IMR-90 (cell line): ENCODE measurements at places on chromosomes 4 and X.

GRCh38 chr4:112423591-112423990, 92.4 kb downstream of the NEUROG2 start:
- no peaks in the 10 kb centered on the region; the same call in 1 of the 2 replicates for H3K4me1 ChIP-seq
- no peak overlapping the region for H3K27ac ChIP-seq
- DNase-seq, result peak; percentile 36

GRCh38 chrX:29902004-29902403, 313.4 kb upstream of the MAGEB2 start:
- no peaks in the 10 kb centered on the region for H3K36me3 ChIP-seq
- no peak overlapping the region for H3K27ac ChIP-seq
- no peaks in the 10 kb centered on the region for H3K4me1 ChIP-seq
- H3K4me3 ChIP-seq, result no peak overlapping the region
- H3K27me3 ChIP-seq, result no peaks in the 10 kb centered on the region
- DNase-seq, result no peak

GRCh38 chr4:10115797-10116568, 616 bp downstream of the WDR1 start:
- peak overlapping the region; percentile 100 for H3K27ac ChIP-seq
- peaks cover 28% of the 10 kb centered on the region for H3K4me1 ChIP-seq
- no peak for DNase-seq
- peak overlapping the region; percentile 94 for H3K4me3 ChIP-seq
- H3K27me3 ChIP-seq, result no peaks in the 10 kb centered on the region

DNA sequence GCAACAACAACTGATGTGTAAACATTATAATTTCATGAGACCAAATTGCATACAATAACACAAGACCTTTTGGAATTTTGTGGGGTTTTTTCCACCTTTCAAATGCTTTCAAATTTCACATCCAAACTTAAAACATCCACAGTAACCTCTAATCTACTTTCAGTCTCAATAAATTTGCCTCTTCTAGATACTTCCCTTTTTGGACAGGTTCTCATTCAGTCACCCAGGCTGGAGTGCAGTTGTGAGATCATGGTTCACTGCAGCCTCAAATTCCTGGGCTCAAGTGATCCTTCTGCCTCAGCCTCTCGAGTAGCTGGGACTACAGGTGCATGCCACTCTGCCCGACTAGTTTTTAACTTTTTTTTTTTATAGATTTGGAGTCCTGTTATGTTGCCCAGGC, 556.6 kb downstream of the NLGN4X start:
- H3K36me3 ChIP-seq, result no peaks in the 10 kb centered on the region
- no peaks in the 10 kb centered on the region for H3K27me3 ChIP-seq
- no peak overlapping the region for H3K4me3 ChIP-seq
- H3K4me1 ChIP-seq, result no peaks in the 10 kb centered on the region
- H3K27ac ChIP-seq, result no peak overlapping the region

GRCh38 chr4:66204534-66205247, 534.4 kb upstream of the EPHA5 start:
- H3K4me3 ChIP-seq, result no peak overlapping the region
- no peak for DNase-seq
- H3K36me3 ChIP-seq, result no peaks in the 10 kb centered on the region
- H3K4me1 ChIP-seq, result no peaks in the 10 kb centered on the region
- H3K27ac ChIP-seq, result no peak overlapping the region

- DNase-seq, result peak; percentile 67
- H3K27me3 ChIP-seq, result no peaks in the 10 kb centered on the region; the same call in 1 of the 2 replicates
- H3K36me3 ChIP-seq, result 0 out of 2 replicates have a peak, but pooled peaks cover 2% of the 10 kb centered on the region
- H3K4me3 ChIP-seq, result no peak overlapping the region
Measured at GRCh38 chrX:16664074-16664473, 14.1 kb downstream of the S100G start.

- no peak overlapping the region for H3K27ac ChIP-seq
- no peak for DNase-seq
- H3K36me3 ChIP-seq, result peaks cover 61% of the 10 kb centered on the region
Measured at GRCh38 chr4:2647403-2648158, 108.6 kb downstream of the TNIP2 start.

DNA sequence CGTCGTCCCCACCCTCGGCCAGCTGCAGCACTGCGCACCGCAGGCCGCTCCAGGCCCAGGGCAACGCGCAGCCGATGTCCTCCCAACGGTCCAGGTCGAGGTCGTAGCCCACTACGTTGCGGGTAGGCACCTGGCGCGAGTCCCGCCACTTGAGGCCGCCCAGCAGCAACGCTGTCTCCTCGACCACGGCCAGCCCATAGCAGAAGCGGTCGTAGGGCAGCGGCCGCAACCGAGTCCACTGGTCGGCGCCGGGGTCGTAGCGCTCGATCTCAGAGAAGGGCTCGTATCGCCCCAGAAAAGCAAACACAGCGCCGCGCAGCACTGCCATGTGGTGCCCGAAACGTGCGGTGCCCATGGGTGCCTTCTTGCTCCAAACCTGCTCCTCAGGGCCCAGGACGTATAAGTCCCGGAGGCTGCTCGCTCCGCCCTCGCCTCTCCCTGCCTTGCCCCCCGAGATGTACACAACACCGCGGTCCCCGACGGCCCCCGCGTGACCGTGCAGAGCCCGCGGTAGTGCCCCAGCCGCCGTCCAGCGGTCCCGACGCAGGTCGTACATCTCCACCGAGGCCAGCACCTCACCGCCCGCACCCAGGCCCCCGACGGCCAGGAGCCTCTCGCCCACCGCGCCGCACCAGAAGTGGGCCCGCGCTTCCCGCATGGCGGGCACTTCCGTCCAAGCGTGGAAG, 2.1 kb downstream of the KLHL34 start:
- no peak for DNase-seq
- no peaks in the 10 kb centered on the region for H3K36me3 ChIP-seq
- no peak overlapping the region for H3K27ac ChIP-seq

GRCh38 chr4:140615451-140615850, 46.7 kb upstream of the UCP1 start:
- H3K27ac ChIP-seq, result no peak overlapping the region
- H3K4me3 ChIP-seq, result no peak overlapping the region
- no peaks in the 10 kb centered on the region for H3K27me3 ChIP-seq
- H3K4me1 ChIP-seq, result no peaks in the 10 kb centered on the region
- no peaks in the 10 kb centered on the region for H3K36me3 ChIP-seq

DNA sequence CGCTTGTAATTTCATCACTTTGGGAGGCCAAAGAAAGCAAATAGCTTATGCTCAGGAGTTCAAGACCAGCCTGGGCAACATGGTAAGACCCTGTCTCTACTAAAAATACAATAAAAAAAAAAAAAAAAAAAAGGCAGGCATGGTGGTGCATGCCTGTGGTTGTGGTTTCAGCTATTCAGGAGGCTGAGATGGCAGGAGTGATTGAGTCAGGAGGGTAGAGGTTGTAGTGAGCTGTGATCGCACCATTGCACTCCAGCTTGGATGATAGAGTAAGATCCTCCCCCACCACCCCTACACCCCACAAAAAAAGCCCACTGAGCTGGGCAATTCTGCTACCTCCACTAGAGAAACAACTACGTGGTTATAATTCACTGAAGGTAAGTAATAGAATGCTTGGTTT, 118.8 kb upstream of the PCDH18 start:
- peaks cover 5% of the 10 kb centered on the region; the same call in 1 of the 2 replicates for H3K4me1 ChIP-seq
- H3K4me3 ChIP-seq, result no peak overlapping the region
- no peaks in the 10 kb centered on the region for H3K36me3 ChIP-seq
- H3K27ac ChIP-seq, result peak overlapping the region; percentile 76
- DNase-seq, result peak; percentile 72
- no peaks in the 10 kb centered on the region for H3K27me3 ChIP-seq

GRCh38 chrX:17414839-17415238, 39.8 kb downstream of the NHS start:
- H3K4me3 ChIP-seq, result no peak overlapping the region
- DNase-seq, result no peak
- no peaks in the 10 kb centered on the region for H3K36me3 ChIP-seq

- H3K27ac ChIP-seq, result no peak overlapping the region
- H3K36me3 ChIP-seq, result no peaks in the 10 kb centered on the region
- H3K27me3 ChIP-seq, result no peaks in the 10 kb centered on the region
- no peak overlapping the region for H3K4me3 ChIP-seq
Measured at GRCh38 chrX:139538907-139539790, 8.6 kb downstream of the F9 start.

GRCh38 chrX:9566150-9566621, 101.3 kb downstream of the TBL1X start:
- H3K4me1 ChIP-seq, result peaks cover 6% of the 10 kb centered on the region; the same call in 1 of the 2 replicates
- peak; percentile 91 for DNase-seq
- H3K4me3 ChIP-seq, result no peak overlapping the region
- no peak overlapping the region for H3K27ac ChIP-seq

GRCh38 chrX:133190877-133191738, 27.0 kb downstream of the TFDP3 start:
- no peak for DNase-seq
- H3K27ac ChIP-seq, result no peak overlapping the region
- peaks cover 1% of the 10 kb centered on the region; the same call in 1 of the 2 replicates for H3K27me3 ChIP-seq
- no peaks in the 10 kb centered on the region for H3K36me3 ChIP-seq
- H3K4me3 ChIP-seq, result no peak overlapping the region

- H3K4me3 ChIP-seq, result no peak overlapping the region
- H3K4me1 ChIP-seq, result no peaks in the 10 kb centered on the region
- no peaks in the 10 kb centered on the region for H3K36me3 ChIP-seq
- no peak overlapping the region for H3K27ac ChIP-seq
- DNase-seq, result no peak
Measured at GRCh38 chrX:43448688-43449087, 207.4 kb upstream of the MAOA start.

GRCh38 chr4:163736876-163737275, 242.4 kb downstream of the TMA16 start:
- no peak overlapping the region for H3K27ac ChIP-seq
- no peak for DNase-seq
- H3K4me3 ChIP-seq, result no peak overlapping the region
- H3K36me3 ChIP-seq, result no peaks in the 10 kb centered on the region

GRCh38 chr4:101306225-101306624, 41.1 kb downstream of the PPP3CA start:
- H3K27ac ChIP-seq, result no peak overlapping the region
- no peak overlapping the region for H3K4me3 ChIP-seq
- no peaks in the 10 kb centered on the region for H3K36me3 ChIP-seq
- H3K4me1 ChIP-seq, result peaks cover 7% of the 10 kb centered on the region
- no peaks in the 10 kb centered on the region for H3K27me3 ChIP-seq

DNA sequence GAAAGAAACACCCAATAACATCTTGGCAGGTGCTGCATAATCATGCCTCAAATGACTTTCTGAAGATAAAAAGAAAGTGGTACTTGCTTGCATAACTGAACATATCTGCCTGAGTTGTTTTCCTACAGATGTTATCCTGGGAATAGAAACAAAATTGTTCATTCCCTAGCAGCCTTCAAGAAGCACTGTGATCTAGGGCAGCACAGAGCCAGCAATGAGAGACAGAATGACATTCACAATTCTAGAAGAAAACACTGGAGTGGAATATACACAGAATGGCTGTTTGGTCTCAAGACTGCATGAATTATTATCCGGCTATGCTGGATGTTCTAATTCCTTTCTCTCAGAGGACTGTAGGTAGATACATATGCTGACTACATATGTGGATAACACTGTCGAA, 790.9 kb downstream of the PDHA2 start:
- no peak overlapping the region for H3K4me3 ChIP-seq
- no peak overlapping the region for H3K27ac ChIP-seq
- no peaks in the 10 kb centered on the region for H3K27me3 ChIP-seq
- no peaks in the 10 kb centered on the region for H3K4me1 ChIP-seq
- no peaks in the 10 kb centered on the region for H3K36me3 ChIP-seq

GRCh38 chr4:35247047-35247446, 997.3 kb downstream of the ARAP2 start:
- H3K4me1 ChIP-seq, result no peaks in the 10 kb centered on the region
- DNase-seq, result no peak
- no peak overlapping the region for H3K27ac ChIP-seq
- H3K4me3 ChIP-seq, result no peak overlapping the region
- H3K27me3 ChIP-seq, result no peaks in the 10 kb centered on the region

DNA sequence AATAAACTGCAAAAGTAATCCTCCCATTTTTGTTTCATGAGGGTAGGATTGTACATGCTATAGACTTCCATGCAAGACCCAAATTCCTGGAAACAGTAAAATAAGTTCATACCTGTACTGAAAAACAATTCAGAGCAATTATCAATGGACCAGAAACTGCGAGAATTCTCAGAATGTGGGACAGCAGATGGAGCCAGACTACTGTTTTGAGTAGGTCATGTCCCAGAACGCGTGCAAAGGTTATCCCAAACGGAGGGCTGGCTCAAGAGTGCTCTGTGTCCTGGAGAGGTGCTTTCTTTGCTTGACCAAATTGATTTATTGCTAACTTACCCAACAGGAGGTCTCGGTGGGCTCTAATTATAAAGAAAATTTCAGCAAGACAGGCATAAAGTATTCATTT, 1.7 kb upstream of the MAGEH1 start:
- DNase-seq, result peak; percentile 12
- H3K4me3 ChIP-seq, result no peak overlapping the region
- H3K27ac ChIP-seq, result no peak overlapping the region
- no peaks in the 10 kb centered on the region for H3K36me3 ChIP-seq

GRCh38 chr4:110702326-110702725, 79.4 kb upstream of the PITX2 start:
- H3K27me3 ChIP-seq, result no peaks in the 10 kb centered on the region
- H3K27ac ChIP-seq, result no peak overlapping the region
- H3K4me1 ChIP-seq, result no peaks in the 10 kb centered on the region
- H3K4me3 ChIP-seq, result no peak overlapping the region
- no peaks in the 10 kb centered on the region for H3K36me3 ChIP-seq

GRCh38 chrX:12825801-12826200, 34.6 kb downstream of the PRPS2 start:
- no peaks in the 10 kb centered on the region for H3K4me1 ChIP-seq
- DNase-seq, result peak; percentile 3
- no peaks in the 10 kb centered on the region for H3K27me3 ChIP-seq
- no peak overlapping the region for H3K4me3 ChIP-seq
- H3K27ac ChIP-seq, result no peak overlapping the region

DNA sequence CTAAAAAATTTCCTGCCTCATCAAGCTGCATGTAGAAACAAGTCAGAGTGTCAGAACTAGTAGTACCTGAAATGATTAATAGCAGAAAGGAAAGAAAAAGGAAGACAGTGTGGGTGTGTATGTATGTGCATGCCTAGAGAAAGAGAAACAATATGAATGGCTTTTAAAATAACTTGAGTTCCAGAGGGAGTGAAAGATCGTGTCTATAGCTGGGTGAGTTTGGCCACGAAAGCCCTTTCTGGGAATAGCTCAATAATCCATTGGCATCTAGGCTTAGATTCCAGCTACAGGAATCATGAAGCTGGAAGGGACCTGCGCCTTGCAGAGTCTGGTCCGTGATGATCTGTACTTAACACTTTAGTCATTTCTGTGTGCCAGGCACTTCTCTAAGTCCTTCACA, 195.6 kb downstream of the RAPGEF2 start:
- no peaks in the 10 kb centered on the region for H3K36me3 ChIP-seq
- peak; percentile 59 for DNase-seq
- peaks cover 10% of the 10 kb centered on the region for H3K4me1 ChIP-seq
- peak overlapping the region; percentile 83; the same call in 1 of the 2 replicates for H3K27ac ChIP-seq
- H3K27me3 ChIP-seq, result no peaks in the 10 kb centered on the region

- H3K4me3 ChIP-seq, result peak overlapping the region; percentile 29; the same call in 1 of the 2 replicates
- DNase-seq, result peak; percentile 79
- H3K27me3 ChIP-seq, result no peaks in the 10 kb centered on the region
- H3K4me1 ChIP-seq, result no peaks in the 10 kb centered on the region
Measured at GRCh38 chr4:20418861-20419451, 167.3 kb downstream of the SLIT2 start.

- DNase-seq, result peak; percentile 41
- no peaks in the 10 kb centered on the region for H3K27me3 ChIP-seq
- H3K27ac ChIP-seq, result no peak overlapping the region
- no peak overlapping the region for H3K4me3 ChIP-seq
- peaks cover 42% of the 10 kb centered on the region for H3K36me3 ChIP-seq
- peaks cover 10% of the 10 kb centered on the region for H3K4me1 ChIP-seq
Measured at GRCh38 chr4:3179126-3179706, 69.7 kb upstream of the MSANTD1 start.
